NCI-H1930 (cell line): ENCODE measurements at places on chromosomes 4 and X.

DNA sequence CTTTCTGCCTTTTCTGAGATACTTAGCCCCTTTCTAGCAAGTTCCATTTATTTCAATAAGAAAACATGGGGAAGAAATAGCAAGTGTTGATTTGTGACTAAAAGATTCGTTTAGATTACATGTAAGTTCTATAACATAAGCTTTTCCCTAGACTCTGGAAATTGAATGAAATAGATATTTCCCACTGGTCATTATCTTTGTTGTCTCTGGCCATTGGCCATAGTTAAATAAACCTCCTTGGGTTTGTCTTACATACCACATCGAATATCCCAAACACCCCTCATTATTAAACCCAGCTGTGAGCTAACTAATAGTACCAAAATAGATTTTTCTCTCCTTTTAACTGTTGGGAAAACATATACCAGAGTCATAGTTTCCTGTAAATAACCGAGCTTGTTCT is 534.8 kb downstream of the IQCM start:
- no peak for DNase-seq

DNA sequence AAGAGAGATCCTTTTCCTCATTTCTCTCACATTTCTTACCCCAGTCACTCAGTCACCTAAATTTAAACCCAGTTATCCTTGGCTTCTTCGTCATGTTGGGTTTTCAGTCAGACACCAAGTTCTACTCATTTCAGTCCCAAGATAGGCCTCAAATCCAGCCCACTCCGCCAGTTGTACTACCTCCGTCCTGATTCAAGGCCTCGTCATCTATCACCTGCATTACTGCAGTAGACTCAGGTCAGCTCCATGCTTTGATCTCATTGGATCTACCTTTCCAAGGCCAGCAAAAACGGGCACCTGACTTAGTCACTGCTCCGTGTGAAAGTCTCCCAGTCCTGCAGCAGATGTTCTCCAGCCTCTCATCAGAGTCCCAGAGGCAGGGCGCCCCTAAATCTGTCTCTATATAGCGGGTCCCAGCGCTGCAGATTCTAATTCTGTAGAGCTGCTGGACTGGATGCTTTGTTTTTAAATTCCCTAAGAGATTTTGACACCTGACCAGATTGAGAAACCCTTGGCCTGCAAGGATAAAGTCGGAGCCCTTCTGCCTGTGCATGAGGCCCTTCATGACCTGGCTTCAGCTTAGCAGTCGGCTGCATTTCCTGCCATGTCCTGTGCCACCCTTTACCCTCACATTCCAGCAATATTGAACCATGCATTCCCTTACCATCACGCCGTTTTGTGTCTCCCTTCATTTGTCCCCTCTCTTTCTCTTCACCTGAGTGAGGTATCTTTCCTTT is 53.7 kb downstream of the ZFX start:
- no peak for DNase-seq

- DNase-seq, result no peak
These were observed 45.3 kb upstream of the CDKN2AIP start for GRCh38 chr4:183399126-183399522.

GRCh38 chrX:133908223-133908955 is 77.0 kb downstream of the GPC3 start:
- DNase-seq, result no peak

DNA sequence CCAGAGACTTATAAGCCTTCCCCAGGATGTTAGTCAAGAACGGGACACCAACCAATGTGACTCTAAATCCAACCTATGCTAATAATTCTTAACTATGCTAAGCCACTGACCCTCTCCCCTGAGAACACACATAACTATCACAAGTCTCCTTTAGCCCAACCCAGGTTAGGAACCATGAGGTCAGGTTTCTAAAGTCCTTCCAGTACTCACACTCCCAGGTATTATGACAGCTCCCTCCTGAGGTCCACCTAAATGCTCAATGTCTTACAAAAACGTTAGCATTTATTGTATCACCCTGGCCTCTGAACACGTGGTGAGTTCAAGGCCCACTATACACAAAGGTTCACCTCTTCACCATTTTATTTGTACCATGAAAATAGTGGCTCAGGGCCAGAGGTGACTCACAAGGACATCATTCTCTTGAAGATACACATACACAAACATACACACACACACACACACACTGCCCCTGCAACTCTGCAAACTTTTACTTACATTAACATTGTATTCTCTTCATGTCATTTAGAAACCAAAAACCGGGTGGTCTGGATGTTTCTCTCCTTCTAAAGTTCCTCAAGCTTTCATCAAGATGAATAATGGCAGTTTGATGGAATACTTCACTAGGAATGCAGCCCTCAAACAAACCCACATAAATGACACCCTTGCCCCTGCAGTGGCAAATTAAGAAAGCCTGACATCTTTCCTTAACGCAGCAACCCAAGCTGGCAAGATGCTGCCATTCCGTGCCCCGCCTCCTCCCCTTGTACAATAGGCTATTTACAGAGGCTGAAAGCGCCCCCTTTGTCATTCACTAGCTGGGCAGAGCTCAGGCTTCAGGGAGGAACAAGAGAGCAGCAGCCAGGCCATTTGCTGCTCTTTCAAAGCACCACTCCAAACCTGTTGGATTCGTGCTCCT is 17.7 kb downstream of the ACSL1 start:
- DNase-seq, result peak; percentile 20

DNA sequence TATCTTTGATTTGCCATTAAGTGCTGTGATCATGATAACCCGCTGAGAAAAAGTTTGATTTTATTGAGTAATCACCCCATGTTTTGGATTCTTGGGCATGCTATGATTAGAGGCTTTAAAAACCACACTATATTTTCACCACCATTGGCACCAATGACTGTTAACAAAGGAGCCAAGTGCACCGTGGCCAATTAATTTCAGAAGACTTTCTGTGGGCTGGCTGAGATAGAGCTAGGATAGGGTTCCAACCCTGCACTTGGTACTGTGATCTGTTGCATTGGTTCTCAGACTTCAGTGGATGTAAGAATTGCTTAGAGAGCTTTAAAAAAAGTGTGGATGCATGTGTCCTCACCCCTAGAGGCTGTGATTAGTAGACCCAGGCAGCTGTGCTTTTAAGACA is 32.4 kb downstream of the OCRL start:
- DNase-seq, result no peak

- DNase-seq, result no peak
These were observed 184.8 kb downstream of the RAB28 start for GRCh38 chr4:13299343-13299742.

DNA sequence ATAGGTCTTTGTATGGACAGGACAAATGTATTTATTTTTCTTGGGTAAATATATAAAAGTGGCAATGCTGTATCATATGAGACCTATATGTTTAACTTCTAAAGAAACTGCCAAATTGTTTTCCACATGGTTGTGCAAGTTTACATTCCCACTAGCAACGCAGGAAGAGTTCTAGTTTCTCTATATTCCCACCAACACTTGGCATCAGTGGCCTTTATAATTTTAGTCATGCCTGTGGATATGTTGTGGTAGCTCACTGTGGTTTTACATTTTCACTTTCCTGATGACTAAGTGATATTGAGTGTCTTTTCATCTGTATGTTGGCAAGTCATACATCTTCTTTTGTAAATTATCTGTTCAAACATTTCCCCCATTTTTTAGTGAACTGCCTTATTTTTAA is 126.0 kb downstream of the EMCN start:
- no peak for DNase-seq
